ENCODE measurements at places on chromosomes 1 and 21. TPM values are rescaled to one million over a fixed set of nuclear protein-coding genes. Genes with fewer than 3 reads are reported as not detected.

- no peak for DNase-seq
Measured at GRCh38 chr1:56188855-56189254, 390.5 kb downstream of the PLPP3 start.

DNA sequence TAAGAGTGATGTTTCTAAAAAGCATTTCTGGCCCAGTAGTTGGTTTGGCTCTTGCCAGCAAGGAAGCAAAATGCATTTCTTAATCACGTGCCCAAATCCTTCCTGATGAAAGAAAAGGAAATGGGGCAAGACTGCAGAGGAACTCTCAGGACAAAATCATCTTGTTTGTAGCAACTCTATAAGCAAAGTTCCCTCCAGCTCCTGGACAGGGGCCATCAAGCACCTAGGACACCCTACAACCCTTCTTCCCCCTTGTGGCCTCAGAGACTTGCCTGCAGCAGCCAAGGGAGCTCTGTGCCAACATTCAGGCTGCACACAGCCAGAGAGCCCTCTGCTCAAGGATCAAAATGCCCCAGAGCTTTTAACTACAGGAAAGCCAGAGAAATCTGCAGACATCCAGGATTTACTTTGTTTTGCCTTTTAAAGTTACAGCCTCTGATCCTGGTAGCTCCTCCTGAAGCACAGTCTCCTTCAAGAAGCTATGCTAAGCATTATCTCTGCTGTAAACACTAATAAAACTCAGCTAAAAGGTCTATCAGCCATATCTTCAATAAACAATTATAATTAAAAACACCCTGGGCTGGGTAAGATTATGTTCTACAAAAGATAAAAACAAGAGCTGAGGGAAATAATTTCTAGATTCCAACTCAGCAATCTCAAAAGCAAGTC lies 105.0 kb downstream of the KIAA0319L start:
- peak; percentile 50 for DNase-seq

GRCh38 chr1:204001166-204001901 lies 71.6 kb upstream of the SOX13 start:
- DNase-seq: no peak

DNA sequence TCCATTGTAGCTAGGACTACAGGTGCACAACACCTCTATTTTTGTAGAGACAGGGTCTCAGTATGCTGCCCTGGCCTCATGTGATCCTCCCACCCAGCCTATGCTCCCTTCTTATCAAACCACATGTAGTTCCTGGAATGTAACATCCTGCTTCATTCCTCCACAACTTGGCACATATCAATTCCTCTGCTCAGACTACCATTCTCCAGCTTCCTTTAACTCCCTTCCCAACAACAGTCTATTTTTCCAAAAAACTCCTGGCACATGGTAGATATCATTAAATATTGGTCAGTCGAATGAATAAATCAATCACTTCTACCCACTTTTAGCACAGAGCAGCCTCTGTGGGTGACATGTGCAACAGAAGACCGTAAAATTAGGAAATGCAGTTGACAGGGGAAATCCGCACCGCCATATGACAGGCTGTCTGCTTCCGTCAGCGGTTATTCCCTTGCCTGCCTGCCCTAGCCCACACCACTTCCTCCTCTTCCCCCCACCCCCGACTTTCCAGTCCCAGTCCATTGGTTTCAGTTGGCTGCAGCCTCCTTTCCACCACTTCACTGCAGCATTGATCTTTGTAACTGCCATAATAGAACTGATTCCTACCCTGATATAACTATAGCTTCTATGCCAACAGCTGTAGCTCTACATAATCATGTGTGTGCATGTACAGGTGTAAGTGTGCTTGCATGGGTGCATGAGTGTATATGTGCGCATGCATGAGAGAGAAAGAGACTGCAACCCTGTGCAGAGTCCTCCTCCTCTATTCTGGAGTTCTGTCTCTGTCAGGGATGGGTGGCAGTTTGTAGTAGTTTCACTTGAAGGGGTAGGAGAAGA lies 6.8 kb upstream of the AKR1A1 start:
- peak; percentile 64 for DNase-seq

DNA sequence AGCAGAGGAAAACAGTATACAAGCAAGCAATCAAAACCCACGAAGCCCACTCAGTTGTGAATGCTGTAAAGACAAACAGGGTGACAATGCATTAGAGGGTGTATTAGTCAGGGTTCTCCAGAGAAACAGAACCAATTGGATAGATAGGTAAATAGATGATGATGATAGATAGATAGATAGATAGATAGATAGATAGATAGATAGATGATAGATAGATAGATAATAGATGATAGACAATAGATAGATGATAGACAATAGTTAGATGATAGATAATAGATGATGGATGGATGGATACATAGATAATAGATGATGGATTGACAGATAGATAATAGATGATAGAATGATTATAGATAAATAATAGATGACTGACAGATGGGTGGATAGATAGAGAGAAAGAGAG lies 48.3 kb downstream of the LRRC38 start:
- no peak for DNase-seq

- no peak for DNase-seq
Measured at GRCh38 chr1:41955461-41956159, 36.9 kb upstream of the HIVEP3 start.

GRCh38 chr21:45401916-45402900 lies 2.8 kb upstream of the COL18A1 start:
- peak; percentile 8 for DNase-seq

GRCh38 chr1:4130096-4130495 lies 230.0 kb upstream of the C1orf174 start:
- DNase-seq: no peak

DNA sequence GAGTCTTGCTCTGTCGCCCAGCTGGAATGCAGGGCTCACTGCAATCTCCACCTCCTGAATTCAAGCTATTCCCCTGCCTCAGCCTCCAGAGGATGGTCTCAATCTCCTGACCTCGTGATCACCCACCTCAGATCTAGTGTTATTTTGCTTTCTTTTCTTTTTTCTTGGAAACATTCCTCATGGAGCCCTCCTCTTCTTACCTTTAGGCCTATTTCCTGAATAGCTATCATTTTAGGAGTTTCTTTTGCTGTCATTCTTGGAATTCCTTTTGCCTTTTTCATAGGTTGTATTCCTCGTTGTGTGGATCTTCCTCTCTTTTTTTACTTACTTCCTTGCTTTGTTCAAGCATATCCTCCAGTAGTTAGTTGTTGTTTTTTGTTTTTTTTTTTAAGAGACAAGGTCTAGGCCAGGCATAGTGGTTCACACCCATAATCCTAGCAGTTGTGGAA lies 173.8 kb downstream of the RASAL2 start:
- no peak for DNase-seq

- peak; percentile 51 for DNase-seq
Measured at GRCh38 chr21:24895885-24896734, 711.2 kb downstream of the MRPL39 start.

DNA sequence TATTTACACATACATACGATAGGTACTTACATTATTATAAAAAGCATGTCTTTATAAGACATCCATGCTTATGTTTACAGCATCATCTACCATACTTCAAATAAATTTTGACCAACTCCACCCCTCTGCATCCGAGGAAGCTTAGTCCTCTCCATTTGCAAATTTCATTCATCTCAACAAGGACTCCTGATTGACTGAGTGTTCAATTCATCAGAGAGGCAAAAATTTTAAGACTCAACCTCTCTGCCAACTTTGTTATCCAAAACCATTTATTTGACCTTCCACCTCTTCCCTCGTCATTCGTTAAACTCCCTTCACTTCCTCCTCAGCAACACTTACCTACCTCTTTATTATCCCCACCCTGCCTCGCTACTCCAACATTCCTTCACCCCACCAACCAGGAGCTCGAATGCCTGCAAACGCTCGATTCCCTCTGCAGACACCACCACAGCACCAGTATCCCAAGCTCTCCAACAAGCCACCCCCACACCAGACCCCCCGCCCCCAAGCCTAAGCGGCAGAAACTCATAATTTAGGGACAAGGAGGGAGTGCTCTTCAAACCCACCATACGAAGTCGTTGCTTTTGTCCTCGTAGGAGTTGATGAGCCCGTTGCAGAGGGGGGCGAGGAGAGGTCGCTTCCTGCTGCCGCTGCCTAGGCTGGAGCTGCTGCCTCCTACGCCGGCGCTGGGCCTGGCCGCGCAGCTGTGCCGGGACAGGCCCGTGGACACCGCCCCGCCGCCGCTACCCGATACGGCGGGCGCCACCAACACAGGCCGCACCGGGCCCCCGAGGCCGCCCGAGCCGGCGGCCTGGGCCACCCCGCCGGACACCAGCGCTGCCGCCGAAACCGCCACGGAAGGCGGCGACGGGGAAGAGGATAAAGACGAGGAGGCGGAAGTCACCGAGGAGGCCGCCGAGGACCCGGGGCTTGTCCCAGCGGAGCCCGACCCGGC lies 803 bp downstream of the COP1 start:
- DNase-seq: peak; percentile 58

DNA sequence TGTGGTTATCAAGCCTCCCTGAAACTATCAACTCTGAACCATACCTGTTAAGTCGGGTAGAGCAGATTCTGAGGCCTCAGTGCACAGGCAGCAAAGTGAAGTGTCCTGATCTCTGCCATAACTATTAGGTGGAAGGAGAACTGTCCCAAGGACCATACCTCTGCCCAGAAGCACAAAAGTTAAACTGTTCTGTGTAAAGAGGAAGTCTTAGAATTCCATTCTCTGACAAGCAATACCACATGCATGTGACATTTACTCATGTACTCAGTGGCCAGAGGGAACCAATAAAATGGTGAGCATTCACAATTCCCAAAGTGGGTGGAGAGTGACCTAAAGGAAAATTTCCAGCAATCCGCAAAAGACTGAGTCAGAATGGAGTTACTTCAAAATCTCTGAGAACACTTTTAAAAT lies 61.0 kb downstream of the TOR3A start:
- DNase-seq: peak; percentile 45

GRCh38 chr1:158999316-159000069 lies 10.2 kb upstream of the IFI16 start:
- DNase-seq: peak; percentile 99

- no peak for DNase-seq
Measured at GRCh38 chr1:24409535-24409934, 4.0 kb downstream of the STPG1 start.

DNA sequence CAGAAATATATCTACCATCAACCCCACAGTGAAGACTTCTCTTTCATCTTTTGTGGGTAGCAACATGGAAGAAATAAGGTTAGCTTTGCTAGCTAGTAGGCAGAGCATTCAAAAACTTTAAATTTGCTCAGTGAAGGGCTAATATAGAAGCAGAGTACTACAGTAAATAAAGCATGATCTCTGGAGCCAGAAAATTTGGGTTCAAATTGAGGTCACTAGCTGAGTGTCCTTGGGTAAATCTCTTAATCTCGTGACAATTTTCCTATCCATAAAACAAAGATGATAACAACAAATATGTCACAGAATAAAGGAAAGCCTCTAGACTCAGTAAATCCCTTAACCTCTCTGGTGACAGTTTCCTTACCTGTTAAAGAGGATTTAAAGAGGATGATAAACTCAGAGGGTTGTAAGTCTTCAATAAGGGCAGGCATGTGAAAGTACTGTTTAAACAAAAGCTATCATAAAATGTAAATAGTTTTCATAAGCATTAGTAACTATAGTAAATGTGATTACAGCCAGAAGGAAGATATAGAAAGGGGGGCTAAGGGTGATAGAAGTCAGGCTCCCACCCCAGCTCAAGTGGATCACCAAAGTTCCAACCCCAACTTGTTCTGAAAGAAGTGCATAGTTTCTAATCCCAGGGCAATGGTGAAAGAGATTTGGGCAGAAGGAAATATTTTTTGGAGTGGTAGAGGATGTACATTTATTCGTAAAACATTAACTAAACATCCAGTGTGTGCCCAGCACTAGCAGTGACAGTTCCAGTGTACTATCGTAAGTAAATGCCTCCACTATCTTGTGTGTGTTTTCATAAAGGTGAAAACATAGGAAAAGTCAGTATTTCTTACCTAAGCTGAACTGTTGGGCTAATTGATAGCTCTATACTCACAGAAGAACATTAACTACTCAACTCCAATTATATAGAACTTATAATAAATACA lies 24.8 kb downstream of the TM2D1 start:
- peak; percentile 79 for DNase-seq

DNA sequence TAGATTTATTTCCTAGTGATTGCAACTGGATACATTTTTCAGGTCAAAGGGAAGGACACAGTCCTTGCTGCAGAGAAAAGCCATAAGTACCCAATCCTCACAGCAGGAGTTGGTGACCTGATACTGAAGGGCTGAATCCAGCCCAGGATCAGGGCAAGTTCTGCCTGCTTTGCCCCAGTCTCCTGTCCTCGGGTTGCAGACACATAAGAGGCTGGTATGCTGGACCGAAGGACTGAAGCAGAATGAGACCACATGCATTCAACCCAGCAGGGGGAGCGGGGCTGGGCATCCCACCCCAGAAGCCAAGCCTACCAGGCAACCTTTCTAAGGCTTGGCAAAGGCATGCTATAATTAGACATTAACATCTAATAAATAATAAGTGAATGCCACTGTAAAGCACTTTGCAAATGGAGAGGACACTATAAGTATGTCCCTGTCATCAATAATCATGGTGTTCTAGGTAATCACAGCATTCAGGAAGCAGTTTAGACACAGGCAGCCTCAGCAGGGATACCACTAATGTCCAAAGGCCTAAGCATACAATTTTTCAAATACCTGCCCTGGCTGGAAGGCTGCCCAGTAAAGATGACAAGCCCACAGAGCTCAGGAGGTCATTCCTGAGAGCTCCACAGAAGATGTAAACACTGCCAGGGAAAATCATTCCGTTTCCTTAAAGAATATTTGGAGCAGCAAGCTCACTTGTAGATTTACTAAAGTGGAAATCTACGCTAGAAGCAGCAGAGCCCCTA lies 47.6 kb downstream of the KRTAP19-8 start:
- peak; percentile 19 for DNase-seq

GRCh38 chr1:84861516-84861915 lies 31.5 kb downstream of the LPAR3 start:
- DNase-seq: no peak

DNA sequence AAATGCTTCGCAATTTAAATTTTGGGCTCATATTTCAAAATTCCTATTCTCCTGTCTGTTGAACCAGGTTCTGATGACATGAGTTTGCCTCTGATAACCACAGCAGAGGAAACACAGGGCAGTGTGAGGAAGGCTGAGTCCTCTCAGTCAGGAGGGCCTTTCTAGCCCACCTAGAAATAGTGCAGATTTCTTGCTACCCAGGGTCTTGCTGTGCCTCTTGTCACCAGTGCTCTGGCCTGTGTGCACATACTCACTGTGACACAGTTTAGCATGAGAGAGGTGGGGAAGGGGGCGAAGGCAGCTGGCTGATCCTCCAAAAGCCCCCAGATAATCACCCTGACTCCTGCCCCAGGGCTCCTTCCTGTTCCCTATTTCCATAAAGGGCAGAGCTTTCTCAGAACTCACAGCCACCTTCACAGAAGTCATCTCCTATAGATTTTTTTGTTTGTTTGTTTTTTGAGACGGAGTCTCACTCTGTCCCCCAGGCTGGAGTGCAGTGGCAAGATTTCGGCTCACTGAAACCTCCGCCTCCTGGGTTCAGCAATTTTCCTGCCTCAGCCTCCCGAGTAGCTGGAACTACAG lies 23.7 kb downstream of the ERRFI1 start:
- DNase-seq: no peak

SLAMF9 gene
- total RNA-seq: 0.74 TPM

CHRNB2 gene
- total RNA-seq: 0.21 TPM

NPHS2 gene
- total RNA-seq: not detected

PTPRC gene
- 82.9 TPM for total RNA-seq
